ENCODE measurements at places on chromosomes 1 and 21.

- no peak for DNase-seq
Measured at GRCh38 chr1:28157894-28158293, 18.6 kb downstream of the PTAFR start.

GRCh38 chr1:47201179-47201578 is 11.3 kb upstream of the PDZK1IP1 start:
- no peak for DNase-seq

- no peak for DNase-seq
Measured at GRCh38 chr1:219810451-219810850, 117.9 kb downstream of the SLC30A10 start.

- peak; percentile 12 for DNase-seq
Measured at GRCh38 chr1:35707601-35708440, 10.9 kb downstream of the C1orf216 start.

DNA sequence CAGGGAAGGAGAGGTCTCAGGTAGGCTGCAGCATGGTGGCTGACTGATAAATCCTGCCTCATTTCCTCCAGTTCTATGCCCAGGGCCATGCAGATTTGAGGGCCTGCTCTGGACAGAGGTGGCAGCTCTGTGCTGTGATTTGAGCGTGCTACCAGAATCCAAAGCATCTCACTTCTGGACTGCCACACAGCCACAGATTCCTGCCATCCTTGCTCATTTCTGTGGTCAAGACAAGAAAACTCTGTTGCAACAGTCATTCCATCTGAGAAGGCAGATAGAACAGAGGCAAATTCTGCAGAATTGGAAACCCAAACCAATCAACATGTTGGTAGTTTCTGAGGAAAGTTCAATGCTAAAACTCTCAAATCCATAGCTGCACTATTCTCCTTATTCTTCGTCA is 102.8 kb upstream of the GALNT2 start:
- DNase-seq, result no peak

DNA sequence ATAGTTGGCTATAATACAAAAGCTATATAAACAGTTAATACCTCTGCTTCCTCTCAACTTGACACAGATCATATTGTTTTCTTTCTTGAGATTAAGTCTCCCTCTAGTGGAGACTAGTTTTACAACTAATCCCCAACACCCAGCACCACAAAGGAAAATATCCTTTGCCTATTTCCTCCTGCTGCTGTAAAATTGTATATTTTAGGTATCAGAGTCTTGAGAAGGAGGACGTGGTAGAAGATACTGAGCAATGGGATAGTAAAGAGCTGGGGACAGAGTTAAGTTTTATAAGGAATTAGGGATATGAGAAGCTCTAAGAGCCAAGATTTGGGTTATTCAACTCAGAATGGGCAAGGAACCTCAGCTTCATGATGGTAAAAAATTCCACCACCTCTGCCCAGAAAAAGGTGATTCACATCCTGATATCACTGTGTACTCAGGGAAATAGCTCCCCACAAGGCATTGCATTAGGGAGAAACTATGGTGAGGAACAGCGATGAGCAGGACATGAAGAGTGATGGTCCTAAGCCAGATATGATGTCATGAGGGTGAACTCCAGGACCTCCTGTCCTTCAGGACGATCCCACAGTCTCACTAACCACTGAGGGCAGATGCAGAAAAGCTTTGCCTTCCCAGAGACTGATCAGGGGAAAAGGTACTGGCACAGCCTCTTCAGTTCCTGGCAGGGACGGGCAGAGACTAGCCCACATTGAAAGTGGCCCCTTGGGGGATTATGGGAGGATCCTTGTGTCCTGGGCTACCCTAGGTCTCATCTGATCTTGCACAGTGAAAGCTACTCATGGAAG is 14.7 kb upstream of the CFAP126 start:
- no peak for DNase-seq

DNA sequence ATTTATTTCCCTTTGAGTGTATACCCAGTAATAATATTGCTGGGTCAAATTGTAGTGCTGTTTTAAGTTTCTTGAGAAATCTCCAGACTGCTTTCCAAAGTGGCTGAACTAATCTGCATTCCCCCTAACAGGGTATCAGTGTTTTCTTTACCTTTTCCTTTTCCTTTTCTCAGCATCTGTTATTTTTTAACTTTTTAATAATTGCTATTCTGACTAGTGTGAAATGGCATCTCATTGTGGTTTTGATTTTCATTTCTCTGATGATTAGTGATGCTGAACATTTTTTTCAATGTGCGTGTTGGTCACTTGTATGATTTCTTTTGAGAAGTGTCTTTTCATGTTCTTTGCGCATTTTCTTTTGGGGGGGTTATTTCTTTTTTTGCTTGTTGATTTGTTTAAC is 374.9 kb upstream of the BRINP3 start:
- no peak for DNase-seq

DNA sequence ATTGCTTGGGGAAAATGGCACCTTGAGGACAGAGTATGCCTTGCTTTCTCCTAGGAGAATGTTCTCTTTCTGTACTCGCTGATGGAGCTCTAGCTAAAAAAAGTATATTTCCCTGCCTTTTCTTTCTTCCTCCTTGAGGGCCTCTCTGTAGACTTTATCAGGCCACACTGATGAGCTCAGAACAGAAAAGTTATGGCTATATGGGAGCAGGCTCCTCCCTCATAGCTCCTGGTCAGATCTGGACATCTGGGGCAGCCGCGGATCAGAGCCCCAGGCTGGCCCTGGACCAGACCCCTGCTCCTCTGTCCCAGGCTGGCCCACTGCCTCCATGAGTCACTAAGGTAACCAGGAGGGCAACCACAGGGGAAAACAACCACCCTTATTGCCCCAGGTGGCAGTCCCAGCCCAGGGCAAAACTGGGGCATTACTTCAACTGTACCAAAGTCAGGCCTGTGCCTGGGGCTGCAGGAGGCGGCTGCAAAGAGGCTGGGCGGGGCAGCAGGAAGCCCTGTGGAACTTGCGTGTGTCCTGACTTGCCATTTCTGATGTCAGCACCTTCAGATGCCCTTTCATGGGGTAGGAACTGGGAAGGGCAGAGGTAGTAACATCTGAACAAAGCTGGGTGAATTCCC is 26.3 kb upstream of the ZNF648 start:
- no peak for DNase-seq

DNA sequence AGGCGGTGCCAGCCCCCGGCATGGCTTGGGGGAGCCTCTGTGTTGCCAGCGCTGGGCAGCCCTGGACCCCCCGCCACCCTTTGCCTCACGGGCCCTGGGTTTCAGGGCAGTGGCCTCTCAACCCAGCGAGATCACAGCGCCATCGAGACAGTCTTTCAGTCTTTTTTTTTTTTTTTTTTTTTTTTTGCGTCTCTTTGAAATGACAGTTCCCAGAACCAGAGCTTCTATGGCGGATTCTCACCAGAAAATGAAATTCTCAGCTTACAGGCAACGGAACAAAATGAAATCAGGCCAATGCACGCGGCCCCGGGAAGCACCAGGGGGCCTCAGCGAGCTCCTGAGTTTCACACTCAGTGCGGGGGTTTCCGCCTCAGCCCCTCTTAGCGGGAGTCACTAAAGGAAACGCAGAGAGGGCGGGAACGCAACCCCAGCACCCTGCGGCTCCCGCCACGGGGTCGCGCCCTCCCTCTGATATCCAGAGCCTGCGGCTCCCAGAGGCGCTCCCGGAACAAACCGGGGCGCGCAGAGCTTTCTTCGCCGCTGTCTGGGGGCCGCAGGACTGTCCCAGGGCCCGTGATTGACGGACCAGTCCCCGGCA is 8.0 kb upstream of the COL6A1 start:
- peak; percentile 74 for DNase-seq

DNA sequence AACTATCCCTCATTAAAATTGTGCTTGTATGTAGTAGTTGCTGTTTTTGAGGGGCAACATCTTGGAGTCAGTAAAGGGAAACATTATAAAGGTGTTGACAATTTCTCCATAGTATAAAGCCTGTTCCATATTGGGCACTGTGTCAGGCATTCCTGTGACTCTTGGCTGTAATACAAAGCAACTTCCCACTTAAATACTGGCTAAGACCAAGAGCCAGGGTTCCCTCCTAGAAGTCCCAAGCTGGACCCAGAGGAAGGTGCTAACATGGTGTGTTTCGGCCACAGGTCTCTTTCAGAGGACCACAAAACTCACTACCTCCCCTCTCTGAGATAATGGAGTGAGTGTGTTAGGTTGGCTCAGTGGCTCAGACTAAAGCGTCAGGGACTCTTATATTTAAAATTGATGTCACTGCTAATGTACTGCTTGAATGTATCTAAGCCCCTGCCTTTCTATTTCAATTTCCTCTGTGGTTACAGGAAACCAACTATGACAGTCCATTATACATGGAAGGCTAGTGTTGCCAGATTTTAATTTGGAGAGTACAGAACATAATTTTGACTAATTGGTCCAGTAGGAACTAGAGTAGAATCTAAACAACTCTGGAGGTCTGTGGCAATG is 74.7 kb upstream of the RGL1 start:
- no peak for DNase-seq

- no peak for DNase-seq
Measured at GRCh38 chr1:210483821-210484220, 155.1 kb downstream of the HHAT start.

- no peak for DNase-seq
Measured at GRCh38 chr1:68916221-68916902, 419.5 kb upstream of the DEPDC1 start.

GRCh38 chr1:21168444-21168843 is 8.3 kb downstream of the EIF4G3 start:
- no peak for DNase-seq

- no peak for DNase-seq
Measured at GRCh38 chr21:42585881-42586280, 67.5 kb upstream of the PDE9A start.

GRCh38 chr1:194289569-194290266 is 1103.3 kb upstream of the B3GALT2 start:
- DNase-seq, result peak; percentile 34

DNA sequence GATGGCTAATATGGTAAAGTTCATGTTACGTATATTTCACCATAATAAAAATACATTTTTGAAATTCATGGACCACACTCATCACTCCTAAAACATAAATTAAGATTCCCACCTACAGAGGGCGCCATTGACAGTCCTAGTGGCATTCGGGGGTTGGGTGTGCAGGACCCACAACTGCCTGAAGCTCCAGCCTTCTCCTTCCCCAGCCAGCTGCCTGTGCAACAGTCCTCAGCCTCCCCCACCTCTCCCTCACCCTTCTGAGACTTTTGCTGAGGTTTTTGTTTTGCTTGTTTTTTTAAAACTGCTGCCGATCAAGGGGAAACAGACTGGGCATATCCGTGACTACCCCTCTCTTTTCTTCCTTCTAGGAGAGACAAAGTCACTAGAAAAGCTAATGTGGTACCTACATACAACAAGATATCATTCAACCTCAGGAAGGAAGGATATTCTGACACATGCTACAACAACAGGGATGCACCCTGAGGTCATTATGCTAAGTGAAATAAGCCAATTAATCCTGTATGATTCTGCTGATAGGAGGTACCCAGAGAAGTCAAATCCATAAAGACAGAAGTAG is 9.2 kb upstream of the EVA1C start:
- DNase-seq, result peak; percentile 14

DNA sequence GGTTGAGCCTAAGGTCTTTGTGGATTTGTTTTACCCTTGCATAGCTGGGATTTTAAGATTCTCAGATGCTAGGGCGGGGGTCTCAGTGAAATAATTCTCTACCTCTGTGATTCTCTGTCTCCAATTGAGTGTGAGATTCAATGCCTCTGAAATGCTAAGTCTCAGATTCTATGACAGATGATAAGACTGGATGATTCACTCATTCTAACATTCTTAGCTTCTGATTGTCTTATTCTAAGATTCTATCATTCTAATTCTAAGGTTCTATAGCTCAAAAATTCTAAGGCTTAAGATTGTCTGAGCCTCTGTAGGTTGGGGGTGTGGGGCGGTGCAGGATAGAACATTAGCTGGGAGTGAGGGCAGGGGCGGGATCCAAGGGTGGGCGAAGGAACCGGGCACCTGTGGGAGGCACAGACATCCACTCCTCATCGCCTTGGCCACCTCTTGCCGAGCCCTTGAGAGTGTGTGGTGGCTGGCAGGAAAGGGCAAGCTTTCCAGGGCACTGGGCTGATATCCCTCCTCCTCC is 29.5 kb downstream of the ADGRB2 start:
- no peak for DNase-seq

DNA sequence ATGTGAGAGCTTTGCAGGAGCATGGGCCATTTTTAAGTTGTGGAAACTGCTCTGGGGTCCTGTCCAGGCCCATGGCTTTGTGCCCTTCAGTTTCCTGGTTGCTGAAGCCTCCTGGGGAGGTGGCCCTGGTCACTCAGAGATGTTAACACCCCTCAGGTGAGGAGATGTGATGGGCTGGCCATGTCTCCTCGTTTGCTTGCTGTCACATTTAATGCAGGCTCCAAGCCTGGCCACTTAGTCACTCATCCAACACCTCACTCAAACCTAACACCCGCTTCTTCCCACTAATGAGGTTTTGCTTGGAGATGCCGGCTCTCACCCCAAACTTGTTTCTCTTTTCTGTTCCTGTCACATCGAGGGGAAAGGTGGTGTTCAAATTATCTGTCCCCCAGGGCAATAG is 192.7 kb downstream of the PTPRU start:
- no peak for DNase-seq

GRCh38 chr1:202014915-202015661 is 4.7 kb downstream of the ELF3 start:
- no peak for DNase-seq

DNA sequence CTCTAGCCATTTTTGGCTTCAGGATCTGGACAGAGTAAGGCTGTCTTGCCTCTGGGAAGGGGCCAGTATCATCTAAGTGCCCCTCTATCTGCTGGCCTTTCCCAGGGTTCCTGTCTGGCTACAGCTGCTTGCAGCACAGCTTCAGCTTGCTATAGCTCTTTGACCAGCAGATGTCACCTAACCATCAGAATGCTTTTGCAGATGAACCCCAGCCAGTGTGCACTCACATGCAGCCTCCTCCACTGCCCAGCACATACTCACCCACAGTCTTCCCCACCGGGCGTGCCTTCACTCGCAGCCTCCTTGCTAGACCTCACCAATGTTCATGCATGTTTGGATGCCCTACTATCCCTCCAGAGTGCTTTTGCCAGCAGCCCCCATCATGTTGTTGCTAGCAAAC is 769.0 kb downstream of the BRINP3 start:
- DNase-seq, result no peak

DNA sequence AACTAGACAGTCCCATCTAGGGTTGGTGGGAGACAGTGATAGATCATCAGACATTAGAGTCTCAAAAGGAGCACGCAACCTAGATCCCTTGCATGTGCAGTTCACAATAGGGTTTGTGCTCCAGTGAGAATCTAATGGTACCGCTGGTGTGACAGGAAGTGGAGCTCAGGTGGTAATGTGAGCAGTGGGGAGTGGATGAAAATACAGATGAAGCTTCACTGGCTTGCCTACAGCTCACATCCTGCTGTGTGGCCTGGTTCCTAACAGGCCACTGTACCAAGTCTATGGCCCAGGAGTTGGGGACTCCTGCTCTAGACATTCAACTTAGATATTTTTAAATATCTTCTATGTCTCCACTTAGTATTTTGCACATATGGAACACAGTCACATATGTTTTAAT is 231.1 kb upstream of the NRIP1 start:
- no peak for DNase-seq

- DNase-seq, result no peak
Measured at GRCh38 chr1:159890390-159890789, 9.6 kb downstream of the CFAP45 start.

- no peak for DNase-seq
Measured at GRCh38 chr1:178944729-178945128, 73.9 kb upstream of the ANGPTL1 start.

All from stimulated activated CD4-positive, alpha-beta T cell treated with anti-CD3 and anti-CD28 coated beads, Interleukin-1b, Interleukin-23, amount 100 ng/mL, for 4 hours (primary cell).